Left ventricle myocardium inferior (tissue), 1 donor: ENCODE measurements at places on chromosomes 6 and 20.

DNA sequence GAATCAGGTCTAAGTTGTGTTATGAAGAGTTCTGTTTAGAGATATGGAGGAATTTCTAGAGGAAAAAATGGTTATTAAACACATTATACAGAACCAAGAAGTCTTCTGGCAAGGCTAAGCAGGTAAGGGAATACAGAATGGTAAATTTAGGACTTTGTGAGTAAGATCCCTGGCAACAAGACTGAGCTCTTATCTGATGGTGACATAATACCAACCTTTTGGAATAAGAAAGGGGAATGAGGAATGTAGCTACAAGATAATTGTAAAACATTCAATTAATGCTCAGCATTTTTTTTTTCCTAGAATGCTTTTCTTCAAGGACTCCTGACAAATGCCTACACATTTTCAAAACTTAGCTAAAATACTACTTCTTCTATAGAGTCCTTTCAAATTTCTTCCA is 51.8 kb downstream of the CYB5R4 start:
- DNase-seq, result no peak

- DNase-seq, result no peak
Observed at GRCh38 chr6:28648035-28648877, 122.6 kb downstream of the GPX5 start.

DNA sequence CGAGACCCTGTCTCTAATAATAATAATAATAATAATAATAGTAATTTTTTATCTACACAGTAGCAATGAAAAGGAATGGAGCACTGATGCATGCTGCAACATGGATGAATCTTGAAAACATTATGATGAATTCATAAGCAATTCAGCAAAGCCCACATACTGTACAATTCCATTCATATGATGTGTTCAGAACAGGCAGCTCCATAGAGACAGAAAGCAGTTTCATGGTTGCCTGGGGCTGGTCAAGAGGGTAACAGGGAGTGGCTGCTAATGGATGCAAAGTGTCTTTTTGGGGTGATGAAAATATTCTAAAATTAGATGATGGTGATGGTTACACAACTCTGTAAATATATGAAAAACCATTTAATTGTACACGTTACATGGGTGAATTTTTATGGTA is 43.6 kb downstream of the SLC24A3 start:
- DNase-seq, result no peak

DNA sequence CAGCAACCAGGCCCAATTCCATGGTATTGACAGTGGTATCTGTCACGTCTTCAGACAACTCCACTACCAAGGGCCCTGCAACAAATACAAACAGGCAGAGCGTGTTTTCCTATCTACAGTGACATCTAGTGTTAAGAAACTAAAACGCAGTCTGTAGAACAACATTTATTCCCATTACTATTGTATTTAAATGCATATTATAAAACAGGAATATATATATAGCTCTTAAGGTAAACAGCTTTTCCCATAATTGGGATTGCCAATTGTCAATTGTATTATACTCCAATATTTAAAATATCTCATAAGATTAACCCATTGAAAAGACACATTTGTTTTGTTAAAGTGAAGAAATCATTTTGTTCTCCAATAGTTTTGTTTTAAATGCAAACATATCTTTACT is 97.2 kb downstream of the KIF16B start:
- DNase-seq, result no peak

DNA sequence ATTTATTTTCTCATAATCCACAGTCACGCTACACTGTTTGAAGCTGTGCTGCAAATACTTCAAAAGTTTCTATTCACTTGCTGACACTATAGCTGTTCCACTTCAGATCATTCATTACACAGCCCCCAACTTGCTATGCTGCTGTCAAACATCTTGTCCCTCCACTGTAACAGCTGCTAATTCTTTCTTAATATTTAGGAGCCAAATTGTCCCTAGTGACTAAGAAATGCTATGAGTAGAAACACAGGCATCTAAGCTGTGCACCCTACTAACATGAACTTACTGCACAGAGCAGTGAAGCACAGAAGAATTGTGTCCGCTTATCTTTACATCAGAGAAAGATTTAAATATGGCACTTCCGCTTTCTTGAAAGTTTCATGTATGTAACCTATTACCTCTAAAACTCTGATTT is 91.3 kb downstream of the PDE10A start:
- no peak for DNase-seq

DNA sequence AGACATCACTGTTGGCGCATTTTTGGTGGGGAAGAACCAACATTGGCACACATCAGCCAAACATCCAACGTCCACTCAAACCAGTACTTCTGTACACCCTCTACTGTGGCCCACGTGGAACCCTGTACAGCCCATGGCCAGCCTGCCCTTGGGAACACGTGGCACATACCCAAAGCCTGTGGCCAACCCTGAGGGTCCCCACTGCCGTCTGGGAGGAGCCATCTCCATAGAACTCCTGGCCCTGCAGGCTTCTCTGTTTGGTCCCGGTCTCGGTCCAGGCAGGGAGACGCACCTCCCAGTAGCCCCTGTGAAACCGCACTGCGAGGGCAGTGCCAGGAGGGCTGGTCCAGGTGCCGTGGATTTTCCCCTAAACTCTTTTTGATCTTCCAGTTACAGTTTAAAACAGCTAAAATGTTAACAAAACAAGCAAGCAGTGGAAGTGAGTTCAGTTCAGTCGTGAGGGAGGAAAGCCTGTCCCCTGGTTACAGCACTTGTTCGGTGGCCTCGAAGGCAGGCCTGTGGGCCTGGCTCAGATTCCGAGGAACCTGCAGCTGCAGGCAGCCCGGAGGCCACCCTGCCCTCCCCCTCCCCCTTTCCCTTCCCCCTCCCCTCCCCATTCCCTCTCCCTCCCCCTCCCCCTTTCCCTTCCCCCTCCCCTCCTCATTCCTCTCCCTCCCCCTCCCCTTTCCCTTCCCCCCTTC is 233.7 kb downstream of the DLL1 start:
- no peak for DNase-seq

DNA sequence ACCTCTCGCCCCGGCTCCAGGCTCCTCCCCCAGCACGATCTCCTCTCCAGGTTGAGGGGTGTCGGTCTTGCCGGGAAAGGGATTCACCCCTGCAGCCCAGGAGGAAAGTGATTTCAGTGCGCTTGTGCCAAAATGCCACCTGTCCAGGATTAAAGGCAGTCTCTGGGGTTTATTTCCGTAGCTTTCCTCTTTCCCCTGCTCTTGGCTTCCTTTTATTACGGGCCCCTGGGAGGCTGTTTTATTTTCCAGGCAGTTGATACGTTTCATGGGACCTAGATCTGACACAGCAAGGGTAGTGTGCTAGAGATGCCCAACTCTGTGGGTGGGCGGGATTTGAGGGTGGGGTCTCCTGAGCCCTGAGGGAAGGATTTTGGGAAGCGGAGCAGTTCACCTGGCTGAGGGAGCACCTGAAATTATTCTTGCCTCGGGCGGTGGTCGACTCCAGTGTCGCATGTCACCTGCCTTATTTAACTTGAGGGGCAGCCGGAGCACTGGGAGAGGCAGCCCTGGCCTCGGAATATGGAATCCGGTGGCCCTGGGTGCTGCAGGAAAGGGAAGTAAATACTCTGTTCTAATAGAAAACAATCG is 9.5 kb upstream of the NKX2-2 start:
- no peak for DNase-seq

DNA sequence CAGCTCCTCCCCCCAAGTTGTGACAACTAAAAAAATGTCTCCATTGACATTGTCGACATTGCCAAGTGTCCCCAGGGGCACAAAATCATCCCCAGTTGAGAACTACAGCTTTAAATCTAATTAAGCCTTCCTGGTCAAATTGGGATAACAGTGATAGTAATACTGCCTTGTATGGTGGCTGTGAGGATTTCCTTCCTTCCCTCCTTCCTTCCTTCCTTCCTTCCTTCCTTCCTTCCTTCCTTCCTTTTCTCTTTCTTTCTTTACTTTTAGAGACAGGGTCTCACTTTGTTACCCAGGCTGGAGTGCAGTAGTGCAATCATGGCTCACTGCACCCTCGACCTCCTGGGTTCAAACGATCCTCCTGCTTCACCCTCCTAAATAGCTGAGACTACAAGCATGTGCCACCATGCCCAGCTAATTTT is 29.5 kb upstream of the ARFGEF2 start:
- DNase-seq, result no peak

- no peak for DNase-seq
Observed at GRCh38 chr6:15630202-15630601, 32.6 kb downstream of the DTNBP1 start.

GRCh38 chr6:19771753-19772336 is 65.3 kb upstream of the ID4 start:
- DNase-seq, result no peak

GRCh38 chr20:63333241-63333836 is 27.8 kb downstream of the CHRNA4 start:
- DNase-seq, result peak; percentile 12

- no peak for DNase-seq
Observed at GRCh38 chr6:54245265-54245664, 63.0 kb upstream of the TINAG start.

- DNase-seq, result no peak
Observed at GRCh38 chr6:5361396-5361795, 100.1 kb downstream of the FARS2 start.

DNA sequence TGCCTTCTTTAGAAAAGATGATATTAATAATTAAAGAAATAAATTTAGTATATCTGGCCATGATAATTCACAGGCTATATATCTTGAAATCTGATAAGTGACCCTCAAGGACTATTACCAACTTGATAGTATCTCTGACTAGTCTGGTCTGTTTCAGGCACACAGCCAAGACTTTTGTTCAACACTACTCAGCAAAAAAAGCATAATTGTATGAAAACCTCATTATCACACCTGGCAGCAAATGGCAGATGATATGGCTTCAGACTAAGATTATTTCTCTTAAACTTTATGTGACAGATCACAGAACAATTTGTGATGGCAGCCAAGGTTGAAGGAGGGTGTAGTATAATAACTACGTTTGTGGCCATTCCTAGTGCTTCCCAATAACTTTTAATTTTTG is 114.7 kb downstream of the RWDD2A start:
- DNase-seq, result no peak

DNA sequence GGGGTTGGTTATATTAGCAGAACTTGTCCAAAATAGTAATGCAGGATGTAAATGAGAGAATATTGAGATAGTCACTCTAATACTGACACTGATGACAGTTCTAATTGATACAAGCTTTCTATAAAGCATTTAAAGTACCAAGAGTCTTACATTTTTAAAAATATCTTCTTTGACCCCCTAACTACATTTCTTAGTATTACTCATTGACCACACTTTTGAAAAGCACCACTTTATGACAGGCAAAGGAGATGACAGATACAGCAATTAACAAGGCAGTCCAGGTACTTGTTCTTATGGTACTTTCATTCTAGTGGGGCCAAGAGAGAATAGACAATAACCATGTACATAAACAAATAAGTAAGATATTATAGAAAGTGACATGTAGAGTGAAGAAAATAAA is 139.4 kb upstream of the EYA4 start:
- no peak for DNase-seq

DNA sequence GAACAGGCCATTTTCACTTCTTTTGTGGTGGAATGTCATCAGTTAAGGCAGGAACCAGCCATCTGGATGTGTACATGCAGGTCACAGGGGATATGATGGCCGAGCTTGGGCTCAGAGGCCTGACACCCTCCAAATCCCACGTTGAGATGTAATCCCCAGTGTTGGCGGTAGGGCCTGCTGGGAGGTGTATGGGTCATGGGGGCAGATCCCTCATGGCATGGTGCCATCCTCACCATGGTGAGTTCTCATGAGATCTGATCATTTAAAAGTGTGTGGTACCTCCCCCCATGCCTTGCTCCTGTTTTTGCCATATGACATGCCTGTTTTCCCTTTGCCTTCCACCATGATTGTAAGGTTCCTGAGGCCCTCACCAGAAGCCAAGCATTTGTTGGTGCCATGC is 26.8 kb downstream of the WDR27 start:
- DNase-seq, result no peak

DNA sequence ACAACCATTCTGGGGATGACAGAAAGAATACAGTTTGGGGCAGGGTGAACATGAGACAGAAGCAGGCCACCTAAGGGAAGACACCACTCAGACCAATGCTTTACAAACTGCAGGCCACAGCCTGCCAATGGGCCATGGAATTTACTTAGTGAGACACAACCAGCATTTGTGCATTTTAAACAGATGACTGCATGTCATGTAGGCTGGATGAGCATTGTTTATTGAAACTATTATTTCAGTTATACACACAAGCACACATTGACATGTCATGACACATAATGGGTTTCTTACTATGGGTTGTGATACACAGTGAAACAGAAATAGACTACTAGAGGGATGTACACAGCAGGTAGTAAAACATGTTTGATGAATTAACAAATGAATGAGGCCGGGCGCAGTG is 8.0 kb downstream of the PGM3 start:
- DNase-seq, result no peak

DNA sequence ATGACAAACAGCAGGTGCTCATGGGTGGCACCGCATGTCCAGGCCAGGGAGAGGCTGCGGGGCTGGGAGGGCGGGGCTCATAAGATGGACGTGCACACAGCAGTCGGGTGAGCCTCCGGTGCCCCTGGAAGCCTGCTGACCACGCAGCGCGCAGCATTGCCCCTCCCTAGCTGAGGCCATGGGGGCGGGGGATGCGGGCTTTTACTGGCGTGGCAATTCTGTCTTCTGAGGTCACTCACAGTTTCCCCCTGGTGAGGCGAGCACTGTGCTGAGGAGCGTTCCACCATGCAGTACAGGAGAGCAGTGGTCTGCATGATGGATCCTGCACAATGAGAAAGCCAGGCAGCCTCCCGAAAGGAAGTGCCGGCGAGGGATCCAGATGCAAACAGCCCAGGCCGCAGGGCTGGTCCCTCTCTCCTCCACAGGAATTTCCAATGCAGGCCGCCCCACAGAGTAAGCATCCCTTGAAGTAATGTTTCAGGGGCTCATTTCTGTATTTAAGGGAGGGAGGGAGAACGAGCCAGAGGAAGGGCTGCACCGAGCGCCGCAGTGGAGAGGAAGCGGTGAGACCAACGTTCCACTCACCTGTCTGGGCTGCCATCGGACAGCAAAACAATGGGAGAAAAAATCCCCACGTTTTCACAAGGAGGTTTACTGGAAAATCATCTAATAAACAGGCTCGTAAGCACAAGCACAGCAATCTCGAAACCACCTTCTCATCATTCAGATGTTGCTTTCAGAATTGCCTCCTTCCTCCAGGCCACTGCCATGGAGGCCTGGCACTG is 56.0 kb downstream of the IRF4 start:
- DNase-seq, result no peak

GRCh38 chr6:23879816-23880215 is 246.2 kb upstream of the NRSN1 start:
- no peak for DNase-seq

GRCh38 chr6:126312013-126312665 is 27.8 kb upstream of the CENPW start:
- DNase-seq, result no peak

DNA sequence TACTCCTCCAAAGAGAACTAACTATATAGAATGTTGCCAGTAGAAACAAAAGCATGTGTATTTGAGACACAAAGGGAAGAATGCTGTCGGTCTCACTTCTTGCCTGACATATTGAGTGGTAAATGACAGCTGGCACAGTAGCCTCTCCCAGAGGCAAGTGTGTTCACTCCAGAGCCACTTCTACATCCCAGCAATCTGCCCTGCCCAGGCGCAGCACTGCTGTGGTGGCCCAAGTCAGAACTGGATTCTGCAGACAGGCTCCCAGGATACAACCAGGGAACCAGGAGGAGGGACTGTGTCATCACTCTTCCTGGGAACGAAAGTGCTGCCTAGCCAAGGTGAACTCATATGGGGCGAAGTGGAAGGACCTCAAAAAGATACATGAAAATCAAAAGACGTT is 103.2 kb upstream of the ARMC2 start:
- DNase-seq, result no peak
